ENCODE measurements at places on chromosomes 16 and 17.

- no peak for DNase-seq
Observed at GRCh38 chr17:70772761-70773160, 603.4 kb downstream of the KCNJ2 start.

DNA sequence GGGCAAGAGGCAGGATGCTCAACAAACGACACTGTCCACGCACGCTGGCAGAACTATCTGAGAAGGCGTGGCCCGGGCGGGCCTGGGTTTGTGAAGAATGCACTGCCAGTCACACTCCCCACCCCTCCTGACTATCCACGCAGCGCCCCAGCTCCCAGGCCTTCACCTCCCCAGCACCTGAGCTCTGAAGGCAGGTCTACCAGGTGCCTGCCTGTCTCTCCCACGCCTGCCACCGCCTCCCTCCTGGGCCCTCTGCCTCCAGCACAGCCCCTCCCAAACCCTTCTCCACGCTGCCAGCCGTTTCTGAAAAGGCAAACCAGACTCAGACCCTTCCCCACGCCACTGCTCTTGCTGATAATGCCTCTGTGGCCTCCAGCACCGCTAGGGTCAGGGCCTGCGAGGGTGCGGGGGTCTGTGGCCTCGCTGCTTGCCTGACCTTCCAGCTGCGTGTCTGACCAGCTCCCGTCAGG, 11.6 kb downstream of the MYBBP1A start:
- no peak for DNase-seq

- no peak for DNase-seq
Observed at GRCh38 chr17:63613663-63614062, 8.6 kb upstream of the MAP3K3 start.

DNA sequence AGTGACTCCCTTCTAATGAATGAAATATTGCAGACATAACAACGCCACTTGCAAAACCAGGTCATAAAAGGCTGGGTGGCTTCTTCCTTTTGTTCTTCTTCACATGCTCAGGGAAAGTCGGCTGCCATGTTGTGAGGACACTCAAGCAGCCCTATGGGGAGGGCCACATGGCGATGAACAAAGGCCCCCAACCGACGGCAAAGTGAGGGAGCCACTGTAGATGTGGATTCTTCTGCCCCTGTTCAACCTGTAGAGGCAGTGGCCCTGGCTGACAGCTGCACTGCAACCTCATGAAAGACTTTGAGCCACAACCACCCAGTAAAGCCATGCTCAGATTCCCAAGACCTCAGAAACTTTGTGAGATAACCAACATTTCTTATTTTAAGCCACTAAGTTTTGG, 203.5 kb upstream of the TNRC6C start:
- DNase-seq, result no peak

GRCh38 chr16:13557418-13557817, 362.5 kb upstream of the ERCC4 start:
- DNase-seq, result no peak

DNA sequence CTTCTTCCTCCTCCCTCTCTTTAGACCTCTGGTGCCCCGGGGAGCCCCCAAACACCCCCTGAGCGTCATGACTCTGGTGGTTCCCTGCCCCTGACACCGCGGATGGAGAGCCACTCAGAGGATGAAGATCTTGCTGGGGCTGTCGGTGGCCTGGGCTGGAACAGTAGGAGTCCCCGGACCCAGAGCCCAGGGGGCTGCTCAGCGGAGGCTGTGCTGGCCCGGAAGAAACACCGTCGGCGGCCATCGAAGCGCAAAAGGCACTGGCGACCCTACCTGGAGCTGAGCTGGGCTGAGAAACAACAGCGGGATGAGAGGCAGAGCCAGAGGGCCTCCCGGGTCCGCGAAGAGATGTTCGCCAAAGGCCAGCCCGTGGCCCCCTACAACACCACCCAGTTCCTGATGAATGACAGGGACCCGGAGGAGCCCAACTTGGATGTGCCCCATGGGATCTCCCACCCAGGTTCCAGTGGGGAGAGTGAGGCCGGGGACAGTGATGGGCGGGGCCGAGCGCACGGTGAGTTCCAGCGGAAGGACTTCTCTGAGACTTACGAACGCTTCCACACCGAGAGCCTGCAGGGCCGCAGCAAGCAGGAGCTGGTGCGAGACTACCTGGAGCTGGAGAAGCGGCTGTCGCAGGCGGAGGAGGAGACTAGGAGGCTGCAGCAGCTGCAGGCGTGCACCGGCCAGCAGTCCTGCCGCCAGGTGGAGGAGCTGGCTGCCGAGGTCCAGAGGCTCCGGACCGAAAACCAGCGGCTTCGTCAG, 7.5 kb downstream of the HEXIM2 start:
- no peak for DNase-seq

- no peak for DNase-seq
Observed at GRCh38 chr16:50267151-50267631, 840 bp downstream of the ADCY7 start.

- DNase-seq, result no peak
Observed at GRCh38 chr17:68969101-68969500, 13.9 kb upstream of the ABCA8 start.

- DNase-seq, result no peak
Observed at GRCh38 chr16:12502676-12503075, 301.0 kb downstream of the CPPED1 start.

DNA sequence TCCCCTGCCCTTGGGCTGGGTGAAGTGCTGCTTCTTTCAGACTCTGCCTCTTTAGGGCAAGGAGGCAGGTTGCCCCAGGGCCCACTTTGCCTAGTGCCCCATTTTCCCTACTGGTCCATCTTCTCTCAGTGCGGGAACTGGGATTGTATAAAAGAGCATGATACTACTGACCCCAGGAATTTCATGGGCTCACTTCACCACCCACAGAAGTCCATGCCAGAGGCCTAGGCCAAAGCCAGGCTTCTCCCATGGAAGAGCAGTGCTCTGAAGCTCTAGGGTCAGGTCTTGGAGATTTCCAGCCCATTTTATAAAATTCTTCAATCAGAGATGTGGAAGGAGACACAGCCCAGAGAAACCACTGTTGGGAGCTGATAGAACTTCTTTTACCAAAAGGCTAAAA, 5.7 kb downstream of the CACNG1 start:
- DNase-seq, result no peak

DNA sequence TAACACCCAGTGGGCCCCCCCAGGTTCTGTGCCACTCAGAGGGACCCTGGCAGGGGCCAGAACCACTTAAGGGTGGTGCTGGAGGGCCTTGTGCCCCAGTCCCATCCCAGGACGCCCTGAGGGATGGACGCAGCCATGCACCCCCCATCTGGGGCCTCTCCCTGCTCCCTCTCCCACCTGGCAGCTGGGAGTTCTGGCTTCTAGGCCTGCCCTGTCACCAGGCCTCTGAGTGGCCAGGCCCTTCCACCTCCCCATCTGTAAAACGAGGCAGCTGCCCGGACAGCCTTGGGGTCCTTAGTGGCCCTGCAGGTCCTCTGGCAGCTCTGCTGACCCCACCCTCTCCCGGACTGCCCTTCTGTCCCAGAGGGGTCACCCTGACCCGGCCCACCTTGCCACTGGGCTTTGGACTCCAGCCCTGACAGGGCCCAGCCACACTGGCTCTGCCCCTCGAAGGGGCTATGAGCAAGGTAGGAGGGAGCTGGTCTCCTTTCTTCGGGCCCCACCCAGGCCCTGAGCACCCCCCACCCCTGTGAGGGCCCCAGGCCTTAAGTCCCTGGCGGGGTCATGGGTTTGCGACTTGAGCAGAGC, 12.3 kb downstream of the PAM16 start:
- DNase-seq, result no peak

DNA sequence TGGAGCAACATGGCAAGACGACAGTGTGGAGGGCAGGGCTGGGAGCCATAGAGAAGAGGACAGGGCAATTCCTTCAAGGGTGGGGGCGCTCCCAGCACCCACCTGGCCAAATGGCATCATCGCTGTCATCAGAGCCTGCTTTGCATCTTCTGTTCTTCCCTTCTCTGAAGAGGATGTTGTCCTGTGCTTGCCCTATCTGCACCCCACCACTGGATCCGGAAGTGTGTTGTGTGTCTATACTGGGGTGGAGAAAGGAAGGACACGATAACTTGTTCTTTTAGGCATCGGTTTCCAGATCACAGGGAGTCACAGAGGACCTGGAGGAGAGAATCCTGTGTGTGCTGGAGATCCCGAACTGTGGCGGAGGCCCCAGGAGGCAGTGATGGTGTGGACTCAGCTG, 25.7 kb upstream of the ANKRD40CL start:
- no peak for DNase-seq

DNA sequence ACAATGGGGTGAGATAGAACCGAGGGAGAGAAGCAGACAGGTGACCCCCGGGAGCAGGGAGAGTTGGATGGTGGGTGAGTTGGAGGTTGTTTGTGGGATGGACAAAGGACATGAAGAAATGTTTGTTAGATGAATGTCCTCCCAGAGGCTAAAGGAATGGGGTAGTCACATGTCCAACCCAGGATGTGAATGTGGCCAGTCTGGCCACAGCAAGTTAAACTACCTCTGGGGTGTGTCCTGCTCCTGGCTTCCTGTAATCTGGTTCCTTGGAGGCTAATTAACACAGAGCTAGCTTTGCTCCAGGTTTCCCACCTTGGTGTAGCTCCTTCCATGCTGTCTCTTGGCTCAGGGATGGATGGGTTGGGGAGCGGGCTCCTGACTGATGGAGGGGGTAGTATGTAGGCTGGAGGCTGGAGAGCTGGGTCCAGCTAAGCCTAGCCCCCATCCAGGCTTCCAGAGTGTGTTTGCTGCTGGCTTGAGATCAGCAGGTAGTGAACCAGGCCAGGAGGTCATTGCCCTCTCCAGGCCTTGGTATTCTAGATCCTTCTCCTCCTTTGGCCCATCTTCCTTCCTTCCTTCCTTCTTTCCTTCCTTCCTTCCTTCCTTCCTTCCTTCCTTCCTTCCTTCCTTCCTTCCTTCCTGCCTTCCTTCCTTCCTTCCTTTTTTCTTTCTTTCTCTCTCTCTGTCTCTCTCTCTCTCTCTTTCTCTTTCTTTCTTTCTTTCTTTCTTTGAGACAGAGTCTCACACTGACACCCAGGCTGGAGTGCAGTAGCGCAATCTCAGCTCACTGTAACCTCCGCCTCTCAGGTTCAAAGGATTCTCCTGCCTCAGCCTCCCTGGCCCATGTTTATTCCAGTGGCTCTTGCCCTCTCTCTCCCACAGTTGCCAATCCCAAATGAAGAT, 28.0 kb upstream of the UBE2G1 start:
- peak; percentile 16 for DNase-seq
